Nephron progenitor cell (in vitro differentiated cells): ENCODE measurements at places on chromosomes 4 and X.

DNA sequence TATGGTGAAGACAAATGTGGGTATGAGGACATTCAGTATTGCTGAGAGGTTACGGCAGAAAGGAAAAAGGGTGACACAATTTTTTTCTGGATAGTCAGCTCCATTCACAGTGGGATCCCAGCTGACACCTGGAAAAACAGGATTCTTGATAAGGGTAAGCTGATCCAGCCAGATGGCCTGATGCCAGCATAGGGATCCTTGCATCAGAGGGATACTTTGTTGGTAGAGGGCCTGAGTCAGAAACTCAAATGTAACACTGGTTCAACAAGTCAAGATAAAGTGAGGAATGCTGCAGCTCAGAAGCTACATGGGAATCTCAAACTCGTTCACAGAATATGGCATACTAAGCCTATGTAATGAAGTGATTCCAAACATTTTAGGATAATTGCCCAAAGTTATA, 726.7 kb downstream of the C4orf33 start:
- no peak for DNase-seq

DNA sequence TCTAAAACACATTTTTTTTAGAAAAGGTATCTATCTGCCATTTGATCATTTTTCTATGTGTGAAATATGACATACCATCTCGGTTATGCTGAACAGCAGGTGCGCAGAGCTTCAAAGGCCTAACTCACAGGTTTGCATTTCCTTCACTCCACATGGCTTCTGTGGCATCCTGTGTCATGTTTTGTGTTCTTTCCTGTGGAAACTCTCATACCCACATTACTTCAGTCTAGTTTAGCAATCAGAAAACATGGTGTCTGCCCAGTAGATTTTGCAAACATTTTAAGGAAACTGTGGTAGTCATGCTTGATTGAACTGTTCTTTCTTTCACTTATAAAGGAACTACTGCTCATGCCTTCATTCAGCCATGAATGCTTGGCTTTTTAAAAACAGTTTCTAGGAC, 11.3 kb upstream of the ARAP2 start:
- no peak for DNase-seq

DNA sequence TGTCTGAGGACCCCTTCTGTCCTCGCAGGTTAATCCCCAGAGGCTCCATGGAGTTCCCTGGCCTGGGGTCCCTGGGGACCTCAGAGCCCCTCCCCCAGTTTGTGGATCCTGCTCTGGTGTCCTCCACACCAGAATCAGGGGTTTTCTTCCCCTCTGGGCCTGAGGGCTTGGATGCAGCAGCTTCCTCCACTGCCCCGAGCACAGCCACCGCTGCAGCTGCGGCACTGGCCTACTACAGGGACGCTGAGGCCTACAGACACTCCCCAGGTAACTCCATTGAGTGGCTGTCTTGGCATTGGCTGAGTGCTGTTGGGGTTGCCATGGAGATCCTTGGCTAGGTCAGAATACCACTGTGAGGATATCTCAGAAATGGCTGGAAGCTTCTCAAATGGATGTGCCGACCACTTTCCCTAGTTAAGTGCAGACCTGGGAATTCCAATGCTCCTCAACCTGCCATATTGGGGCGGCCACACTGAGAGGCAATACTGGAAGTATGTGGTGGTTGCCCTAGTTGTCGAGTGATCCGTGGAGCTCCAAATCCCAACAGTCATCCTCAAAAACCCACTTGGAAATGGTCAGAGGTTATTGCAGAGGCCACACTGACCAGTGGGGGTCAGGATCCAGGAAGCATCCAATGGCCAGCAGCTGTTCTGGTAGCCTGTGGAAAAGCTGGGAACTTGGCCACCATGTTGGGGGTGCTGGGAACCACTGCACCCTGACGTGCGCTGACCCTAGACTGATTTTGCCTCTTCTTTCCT, 4.9 kb downstream of the GATA1 start:
- no peak for DNase-seq

DNA sequence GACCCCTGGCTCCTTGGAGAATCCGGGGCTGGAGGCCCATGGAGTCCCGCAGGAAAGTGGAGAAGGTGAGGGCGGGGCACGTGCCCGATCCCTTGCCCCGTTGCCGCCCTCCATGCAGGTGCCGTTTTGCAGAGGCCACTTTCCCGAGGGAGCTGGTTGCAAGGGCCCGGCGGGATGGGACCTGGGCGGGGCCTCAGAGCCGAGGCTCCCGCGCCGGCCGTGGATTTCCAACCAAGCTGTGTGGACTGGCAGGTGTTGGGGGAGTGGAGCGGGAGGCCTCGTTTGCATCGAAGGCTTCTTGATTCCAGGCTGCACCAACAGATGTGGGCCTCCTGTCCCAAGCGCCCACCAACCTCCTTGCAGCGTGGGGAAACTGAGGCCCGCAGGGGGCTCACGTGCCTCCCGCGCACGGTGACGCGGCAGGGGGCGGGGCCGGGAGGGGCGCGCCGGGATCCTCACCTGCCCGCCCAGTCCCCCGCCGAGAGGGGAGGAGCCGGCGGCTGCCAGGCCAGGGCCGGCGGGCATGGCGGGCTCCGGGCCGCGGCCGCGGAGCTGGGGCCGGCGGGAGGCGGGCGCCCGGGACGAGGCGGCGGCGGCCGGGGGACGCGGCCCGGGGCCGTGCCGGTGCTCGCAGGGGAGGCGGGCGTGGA, 24.9 kb downstream of the SH3BP2 start:
- peak; percentile 64 for DNase-seq

- DNase-seq: no peak
Observed at GRCh38 chrX:13064599-13065143, 20.3 kb upstream of the FAM9C start.

GRCh38 chr4:8238515-8239053, 31.0 kb upstream of the HTRA3 start:
- DNase-seq: peak; percentile 68

DNA sequence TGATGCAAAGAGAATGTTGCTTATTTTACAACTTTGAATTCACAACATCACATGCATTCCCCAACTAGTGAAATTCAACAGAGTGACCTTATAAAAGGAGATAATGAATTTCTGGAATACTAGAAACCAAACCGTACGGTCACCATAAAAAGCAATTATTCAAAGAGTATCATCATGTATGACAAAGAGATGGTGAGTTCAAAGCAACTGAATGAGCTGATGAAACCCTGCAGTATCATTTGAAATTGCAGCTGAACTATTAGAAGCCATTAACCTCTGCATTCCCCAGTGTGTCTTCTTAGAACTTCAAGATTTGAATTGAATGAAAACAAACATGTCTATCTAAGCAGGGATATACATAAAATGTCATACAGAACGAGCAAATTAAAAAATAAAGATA, 172.4 kb downstream of the SLITRK2 start:
- no peak for DNase-seq

GRCh38 chr4:138317175-138317748, 75.1 kb upstream of the SLC7A11 start:
- no peak for DNase-seq

DNA sequence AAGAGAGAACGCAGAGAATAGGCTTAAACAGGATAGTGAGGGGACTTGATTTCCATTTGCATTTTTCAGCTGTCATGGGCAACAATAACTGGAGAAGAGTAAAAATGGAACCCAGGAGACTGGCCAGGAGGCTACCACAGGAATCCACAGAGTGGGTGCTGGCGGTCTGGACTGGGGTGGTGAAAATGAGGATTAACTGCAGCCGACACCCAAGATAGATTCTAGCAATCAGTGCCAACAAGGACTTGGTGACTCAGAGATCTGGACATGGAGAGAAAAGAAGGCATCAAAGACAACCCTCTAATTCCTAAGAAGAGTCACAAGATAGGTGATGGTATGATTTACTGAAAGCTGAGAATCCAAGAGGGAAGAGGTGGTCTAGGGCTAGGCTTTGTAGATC, 102.8 kb downstream of the ATP8A1 start:
- no peak for DNase-seq

GRCh38 chr4:39464886-39465501, 6.1 kb downstream of the LIAS start:
- no peak for DNase-seq

GRCh38 chr4:122356317-122356808, 22.4 kb upstream of the ADAD1 start:
- no peak for DNase-seq

DNA sequence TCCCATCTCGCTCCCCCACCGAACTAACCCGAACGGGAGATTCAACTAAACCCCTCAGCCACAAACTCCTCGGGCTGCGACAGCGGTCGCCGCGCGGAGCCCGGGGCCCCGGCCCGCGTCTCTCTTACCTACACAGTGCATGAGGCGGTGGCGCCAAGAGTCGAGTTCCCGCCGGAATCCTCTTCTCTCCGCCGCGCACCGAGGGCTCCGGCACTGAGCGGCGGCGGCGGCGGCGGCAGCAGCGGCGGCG, 160 bp downstream of the LCORL start:
- DNase-seq: no peak

DNA sequence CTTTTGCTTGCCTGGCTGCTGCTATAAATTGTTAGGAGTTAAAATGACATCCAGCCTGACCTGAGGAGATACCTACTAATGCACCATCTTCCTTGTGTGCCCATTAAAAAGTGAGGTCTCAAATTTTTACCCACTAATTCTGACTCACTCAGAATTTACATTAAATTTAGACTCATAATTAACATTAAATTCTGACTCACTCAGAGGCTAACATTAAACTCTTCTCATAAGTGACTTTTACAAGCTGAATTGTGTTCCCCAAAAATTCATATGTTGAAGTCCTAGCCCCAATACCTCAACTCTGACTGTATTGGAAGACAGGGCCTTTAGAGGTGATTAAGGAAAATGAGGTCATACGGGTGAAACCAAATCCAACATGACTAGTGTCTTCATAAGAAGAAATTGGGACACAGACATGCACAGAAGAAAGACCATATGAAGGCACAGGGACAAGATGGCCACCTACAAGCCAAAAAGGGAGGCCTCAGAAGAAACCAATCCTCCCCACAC, 11.8 kb downstream of the CASP6 start:
- no peak for DNase-seq

GRCh38 chr4:107470173-107470572, 249.9 kb downstream of the PAPSS1 start:
- no peak for DNase-seq

GRCh38 chrX:11704725-11705495, 39.2 kb upstream of the ARHGAP6 start:
- DNase-seq: peak; percentile 8

DNA sequence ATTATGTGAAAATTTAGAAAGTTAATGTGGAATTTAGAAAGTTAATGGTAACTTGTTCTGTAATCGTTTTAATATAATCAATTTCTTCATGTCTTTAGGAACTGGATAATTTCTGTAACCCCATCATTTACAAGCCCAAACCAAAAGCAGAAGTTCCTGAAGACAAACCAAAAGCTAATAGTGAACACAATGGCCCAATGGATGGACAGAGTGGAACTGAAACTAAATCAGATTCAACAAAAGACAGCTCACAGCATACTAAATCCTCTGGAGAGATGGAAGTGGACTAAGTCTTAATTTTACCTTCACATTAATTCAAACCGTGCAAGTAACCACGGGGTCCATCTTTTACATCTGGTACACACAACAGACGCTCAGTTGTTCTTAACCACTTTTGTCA, 48.1 kb upstream of the PLK4 start:
- no peak for DNase-seq

DNA sequence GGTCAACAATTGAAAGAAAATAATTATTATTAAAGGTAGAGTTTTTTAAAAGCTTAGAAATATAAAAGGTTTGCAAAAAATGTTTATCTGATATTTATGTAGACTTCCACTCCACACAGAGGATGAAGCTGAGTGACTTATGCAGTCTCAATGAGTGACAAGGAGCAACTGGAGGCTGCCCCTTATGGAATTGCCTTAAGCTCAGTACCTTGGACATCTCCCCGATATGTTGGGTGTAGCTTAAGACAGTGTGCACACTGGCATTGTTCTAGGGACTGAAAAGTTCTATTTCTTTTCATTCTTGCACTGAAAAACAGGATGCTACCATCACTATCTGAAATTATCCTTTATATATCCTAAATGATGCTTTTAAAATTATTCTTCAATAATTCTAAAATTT, 292.1 kb downstream of the PRDM5 start:
- DNase-seq: no peak

- no peak for DNase-seq
Observed at GRCh38 chrX:19627081-19627480, 111.8 kb upstream of the MAP3K15 start.

DNA sequence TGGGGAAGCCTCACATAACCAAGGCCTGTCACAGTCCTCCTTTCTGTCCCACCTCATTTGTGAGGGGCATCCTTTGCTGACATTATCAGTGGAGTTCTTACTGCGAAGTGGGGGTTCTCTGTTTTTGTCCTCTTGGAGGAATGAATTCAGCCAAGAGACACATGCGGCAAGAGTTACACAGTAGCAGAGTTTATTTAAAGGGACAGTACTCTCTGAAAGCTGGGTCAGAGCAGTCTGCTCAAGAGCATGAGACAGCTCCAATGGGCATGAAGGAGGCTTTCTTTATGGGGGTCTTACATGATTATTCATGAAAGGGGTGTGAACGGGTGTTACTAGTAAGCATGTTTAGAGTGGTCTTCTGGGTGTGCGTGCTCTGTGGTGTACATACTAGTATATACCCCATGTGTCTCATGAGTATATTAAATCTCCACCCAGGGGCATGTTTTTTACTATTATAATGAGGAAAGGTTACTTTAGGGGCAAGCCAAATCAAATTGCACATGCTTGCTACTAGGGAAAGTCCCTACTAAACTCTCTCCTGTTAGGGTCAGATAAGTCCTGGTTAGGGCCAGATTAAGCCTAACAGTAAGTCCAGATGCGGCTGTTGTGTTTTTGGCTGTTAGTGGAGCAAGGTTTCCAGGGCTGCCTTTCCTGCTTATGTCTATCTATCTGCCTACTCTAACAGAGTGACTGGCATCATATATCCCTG, 19.8 kb upstream of the LGI2 start:
- no peak for DNase-seq

- no peak for DNase-seq
Observed at GRCh38 chr4:145418739-145419138, 62.9 kb upstream of the SMAD1 start.

DNA sequence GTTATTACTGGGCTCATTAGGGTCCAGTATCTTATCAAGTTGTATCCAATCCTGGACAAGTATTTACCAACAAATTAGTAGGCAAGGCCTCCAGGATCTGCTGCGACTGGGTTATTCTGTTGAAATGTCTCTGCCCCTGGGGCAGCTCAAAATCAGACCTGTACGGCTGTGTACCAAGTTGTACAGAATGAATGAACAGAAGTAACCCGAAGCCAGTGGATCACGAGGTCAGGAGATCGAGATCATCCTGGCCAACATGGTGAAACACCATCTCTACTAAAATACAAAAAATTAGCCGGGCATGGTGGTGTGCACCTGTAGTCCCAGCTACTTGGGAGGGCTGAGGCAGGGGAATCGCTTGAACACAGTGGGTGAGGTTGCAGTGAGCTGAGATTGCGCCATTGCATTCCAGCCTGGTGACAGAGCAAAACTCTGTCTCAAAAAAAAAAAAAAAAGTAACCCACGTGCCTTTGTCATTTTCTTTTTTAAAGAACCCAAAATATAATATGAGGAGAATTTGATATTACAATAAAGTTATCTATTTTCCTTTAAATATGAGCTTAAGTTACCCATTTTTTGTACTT, 127.3 kb downstream of the CBR4 start:
- no peak for DNase-seq
